ENCODE measurements at places on chromosomes 5 and 9.

DNA sequence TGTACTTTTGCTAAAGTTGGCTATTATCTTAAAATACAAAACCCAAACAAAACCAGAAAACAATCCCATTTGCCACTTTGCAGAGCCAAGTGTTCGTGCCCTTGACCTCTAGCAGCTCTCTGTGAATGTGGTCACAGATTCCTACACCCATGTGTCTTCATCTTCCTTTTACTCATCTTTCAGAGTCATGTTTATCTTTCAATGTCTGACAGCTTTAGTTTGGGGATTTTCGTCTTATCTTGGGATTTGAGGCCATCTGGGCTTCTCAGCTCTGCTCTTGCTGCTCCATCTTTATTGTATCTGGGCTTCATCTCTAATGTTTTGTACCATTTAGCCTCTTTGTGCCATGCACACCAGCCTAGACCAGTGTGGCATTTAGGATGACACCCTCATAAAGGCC lies 81.0 kb downstream of the DAPK1 start:
- DNase-seq = no peak

DNA sequence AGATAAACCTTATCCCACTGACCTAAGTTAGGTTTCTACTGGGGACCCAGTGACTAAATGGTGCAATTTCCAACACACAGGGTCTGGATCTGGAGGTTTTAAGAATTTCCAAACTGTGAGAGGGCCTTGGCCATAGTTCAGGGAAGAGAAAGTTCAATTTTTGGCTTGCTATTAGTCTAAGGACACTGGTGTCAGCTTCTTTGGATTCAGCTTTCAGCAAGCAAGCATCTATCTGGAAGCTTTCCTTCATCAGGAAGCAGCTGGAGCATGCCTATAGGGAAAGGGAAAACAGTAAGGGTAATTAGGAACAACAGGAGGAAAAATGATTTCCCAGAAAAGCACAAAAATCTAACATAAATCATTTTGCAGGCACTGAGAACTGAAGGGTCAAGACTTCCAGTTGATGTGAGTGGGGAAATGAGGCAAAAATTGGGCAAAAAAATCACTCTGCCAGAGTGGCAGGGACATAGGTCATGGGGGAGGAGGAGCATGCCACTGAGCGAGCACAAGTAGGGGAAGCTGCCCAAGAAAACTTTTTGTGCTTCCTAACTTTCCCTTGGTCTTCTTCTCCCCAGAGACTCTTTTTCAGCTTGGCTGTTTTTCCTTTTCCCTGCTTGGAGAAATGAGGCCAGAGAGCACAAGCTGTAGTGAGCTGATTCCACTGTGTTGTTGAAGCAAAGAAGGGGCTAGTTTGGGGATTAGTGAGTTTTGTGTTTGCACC lies 299.6 kb downstream of the FGF10 start:
- DNase-seq = no peak

DNA sequence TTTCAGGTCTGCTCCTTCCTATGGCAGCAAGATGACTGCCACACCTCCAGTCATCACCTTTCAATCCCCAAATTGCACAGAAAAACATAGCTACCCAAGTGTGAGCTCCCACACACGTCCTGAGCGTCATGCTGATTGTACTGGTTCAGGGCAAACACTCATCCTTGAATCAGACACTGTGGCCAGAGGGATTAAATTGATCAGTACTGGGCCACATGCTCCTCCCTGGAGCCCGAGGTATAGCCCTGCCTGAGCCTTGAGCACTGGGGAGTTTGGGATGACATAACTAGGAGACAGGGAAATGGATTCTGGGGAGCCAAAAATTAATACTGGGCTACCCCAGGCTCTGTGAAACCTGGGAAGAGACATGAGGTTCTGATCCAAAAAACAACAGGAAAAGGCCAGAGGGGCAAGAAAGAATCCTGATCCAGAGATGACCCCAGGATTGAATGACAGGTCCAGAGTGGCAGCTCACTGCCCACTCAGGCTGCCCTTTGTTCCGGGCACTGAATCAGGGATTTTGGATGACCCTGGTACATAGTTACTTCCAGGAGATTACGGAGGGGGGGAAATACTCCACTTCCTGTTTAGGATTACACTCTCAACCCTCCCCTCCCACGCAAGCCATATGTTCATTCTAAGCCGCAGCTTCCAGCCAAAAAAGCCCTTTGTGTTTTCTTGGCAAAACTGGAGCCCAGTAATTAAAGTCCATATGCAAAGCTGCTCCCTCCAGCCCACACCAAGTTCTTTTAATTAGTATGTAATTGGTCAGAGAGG lies 141.6 kb upstream of the SPRY4 start:
- no peak for DNase-seq

DNA sequence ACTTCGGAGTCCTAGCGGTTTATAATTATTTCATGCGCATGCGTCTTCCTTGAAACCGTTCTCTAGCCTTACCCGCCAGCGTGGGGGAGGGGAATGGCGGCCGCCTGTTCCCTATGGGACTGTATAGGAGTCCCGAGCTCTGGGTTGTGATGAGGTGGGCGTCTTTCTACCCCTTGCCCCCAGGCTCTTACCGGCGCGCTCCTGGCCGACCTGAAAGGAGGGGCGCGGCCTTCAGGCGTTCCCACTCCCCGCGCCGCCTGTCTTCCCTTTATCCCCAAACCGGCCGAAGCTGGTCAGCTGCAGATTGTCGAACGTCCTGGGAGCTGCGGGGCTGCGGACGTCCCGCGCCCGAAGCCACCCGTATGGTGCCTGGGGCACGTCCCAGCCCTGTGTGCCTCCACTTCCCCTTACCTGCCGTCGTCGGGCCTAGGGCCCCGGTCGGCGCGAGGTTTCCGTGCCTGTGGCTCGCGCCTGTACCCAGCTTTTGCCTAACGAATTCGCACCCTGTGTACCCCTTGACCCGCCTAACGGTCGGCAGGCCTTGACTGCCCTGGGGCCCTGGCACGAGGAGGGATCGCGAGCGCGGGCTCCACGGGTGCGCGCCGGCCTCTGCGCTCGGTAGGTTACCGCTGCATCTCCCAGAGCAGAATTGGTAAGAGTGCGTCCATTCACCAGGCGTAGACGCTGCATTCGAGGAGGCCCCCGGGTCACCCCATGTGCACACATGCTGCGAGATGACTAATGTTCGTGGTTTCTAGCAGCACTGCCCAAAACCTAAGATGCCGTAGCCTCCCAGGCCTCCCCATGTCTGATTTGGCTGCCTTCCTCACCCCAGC lies 653 bp upstream of the HNRNPH1 start:
- no peak for DNase-seq

DNA sequence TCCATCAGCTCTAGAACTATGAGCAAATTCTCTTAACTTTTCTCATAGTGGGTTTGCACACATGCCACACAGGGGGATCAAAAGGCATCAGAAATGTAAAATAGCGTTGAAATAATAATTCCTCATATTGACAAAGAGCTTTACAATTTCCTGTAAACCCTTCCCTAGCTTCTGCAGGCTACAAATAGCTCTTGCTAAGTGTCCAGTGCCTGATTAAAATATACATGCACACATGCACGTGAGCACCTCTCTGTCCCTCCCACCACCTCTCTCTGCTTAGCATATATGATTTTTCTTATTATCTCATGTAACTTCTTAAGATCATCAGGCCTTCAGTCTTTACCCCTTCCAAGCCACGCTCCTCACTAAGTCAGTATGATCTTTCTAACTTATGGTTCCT lies 13.7 kb upstream of the PPP2R2B start:
- no peak for DNase-seq

DNA sequence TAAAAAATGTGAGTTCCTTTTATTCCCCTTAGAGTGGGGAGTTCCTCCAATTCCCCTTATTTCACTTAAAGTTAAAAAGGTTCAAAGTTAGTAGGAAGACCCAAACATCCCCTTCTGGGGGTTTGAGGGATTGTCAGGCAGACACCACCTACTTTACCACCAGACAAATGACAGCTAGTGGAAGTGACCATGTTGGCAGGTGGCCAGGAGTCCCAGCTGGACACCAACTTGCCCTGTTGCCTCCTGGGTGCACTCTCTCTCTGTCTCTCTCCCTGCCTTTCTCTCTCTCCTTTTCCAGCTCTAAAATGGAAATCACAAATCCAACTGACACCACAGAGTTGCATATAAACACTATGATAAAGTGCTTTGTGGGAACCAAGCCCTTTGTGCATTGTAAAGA lies 307.7 kb upstream of the TLE4 start:
- DNase-seq = no peak

DNA sequence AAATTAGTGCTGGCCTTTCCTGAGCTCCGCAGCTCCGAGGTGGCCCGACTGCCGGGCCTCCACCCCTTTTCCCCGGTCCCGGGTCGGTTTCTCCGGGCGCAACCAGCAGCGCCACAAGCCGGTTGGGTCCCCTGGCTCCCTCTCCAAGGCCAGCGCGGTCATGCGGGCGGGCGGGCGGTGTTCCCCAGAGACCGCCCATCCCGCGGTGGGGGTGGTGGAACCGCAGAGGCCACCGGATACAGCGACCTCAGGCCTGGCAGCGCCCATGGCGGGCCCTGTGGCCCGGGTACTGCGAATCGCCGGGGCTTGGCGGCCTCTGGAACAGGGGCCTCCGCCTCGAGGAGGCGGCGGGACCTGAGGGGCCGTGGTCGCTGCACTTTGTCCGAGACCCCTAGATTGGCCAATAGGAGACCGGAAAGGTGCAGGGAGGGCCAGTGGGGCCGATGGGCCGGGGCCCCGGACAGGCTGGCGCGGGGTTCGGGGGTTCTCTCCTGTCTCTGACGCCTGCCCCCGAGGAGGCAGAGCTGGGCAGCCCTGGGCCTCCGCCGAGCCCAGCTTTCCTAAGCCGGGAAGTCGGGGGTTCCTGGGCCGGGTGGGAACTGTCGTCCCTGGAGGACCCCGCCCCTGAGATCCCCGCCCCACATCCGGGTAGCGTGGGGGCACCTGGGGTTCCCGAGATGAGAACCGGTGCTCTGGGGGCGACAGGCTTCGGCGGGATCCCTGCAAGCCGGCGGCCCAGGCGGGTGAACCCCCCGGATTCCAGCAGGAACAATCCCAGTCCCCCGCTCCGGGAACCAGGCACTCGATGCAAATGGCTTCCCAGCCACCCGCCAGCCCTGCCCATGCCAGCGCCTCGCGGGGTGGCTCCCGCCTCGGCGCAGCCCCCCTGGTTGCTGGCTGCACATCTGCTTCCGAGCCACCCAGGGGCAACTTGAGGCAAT lies 293.9 kb downstream of the ZSWIM6 start:
- DNase-seq = peak; percentile 87

DNA sequence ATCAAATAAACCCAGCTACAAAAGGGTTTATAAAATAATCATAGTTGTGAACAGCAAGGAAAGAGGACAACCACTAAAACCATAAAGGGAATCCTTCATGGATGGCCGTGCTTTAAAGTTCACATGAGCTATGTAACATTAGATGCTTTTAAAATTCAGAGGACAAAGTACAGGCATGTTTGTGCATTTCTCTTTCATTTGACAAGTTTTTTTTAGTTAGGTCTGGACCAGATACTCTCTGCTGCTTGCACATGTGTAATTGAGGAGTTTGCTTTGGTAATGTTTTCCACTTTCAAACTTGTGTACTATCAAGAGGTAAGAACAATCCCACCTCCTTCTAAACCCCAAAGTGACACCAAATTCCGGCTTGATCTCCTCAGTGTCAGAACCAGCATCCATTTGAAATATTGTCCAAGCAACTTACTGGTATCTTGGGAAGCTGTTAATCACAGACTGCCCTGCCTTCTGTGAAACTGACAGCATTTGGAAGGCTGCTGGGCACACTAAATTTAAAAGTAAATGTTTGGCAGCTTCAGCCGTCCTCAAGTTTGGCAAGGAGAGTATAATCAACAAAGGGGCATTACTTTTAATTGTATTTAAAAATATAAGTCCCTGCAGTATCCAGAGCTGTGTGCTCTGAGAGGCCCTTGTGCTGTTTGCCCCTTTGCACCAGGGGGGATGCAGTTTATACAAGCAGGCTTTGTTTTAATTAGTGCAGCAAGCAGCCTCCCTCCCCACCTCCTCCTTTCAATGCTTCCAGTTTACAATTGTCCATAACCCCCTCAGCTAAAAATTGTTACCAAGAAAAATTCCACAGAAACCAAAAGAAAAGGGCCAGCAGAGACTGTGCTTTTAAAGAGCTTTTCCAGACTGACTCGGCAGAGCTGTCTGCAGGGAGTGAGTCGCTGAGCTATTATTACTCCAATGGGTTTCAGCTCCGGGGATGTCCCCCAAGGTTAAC lies 328.3 kb upstream of the MPDZ start:
- no peak for DNase-seq

GRCh38 chr9:36192196-36192595 lies 1.5 kb downstream of the CLTA start:
- DNase-seq = no peak

GRCh38 chr9:131091352-131091992 lies 4.9 kb upstream of the AIF1L start:
- DNase-seq = no peak

GRCh38 chr5:125499636-125500332 lies 753.3 kb upstream of the ZNF608 start:
- DNase-seq = no peak

DNA sequence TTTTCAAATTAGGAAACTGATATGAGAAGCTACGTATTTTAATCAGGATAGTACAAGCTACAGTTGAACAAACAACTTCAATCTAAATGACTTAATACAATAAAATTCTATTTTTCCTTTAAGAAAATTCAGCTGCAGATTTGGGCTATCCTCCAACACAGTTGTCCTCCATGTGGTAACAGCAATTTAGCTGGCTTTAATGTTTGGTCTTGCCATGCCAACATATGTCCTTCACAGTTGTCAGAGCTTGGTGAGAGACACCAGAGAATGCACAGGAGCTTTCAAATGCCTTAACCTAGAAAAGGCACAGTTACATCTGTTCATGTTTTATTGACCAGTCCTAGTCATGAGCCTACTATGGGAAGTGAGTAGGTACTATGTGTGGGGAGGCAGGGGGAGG lies 10.8 kb downstream of the FAM174A start:
- DNase-seq = no peak

Measured in large intestine (tissue), 12 donors.